ENCODE measurements at places on chromosomes 3 and 15. TPM values are rescaled to one million over a fixed set of nuclear protein-coding genes. Genes with fewer than 3 reads are reported as not detected.

The CHDH gene
- total RNA-seq: 1.1 TPM

The RLBP1 gene
- not detected for total RNA-seq

The AP3B2 gene
- total RNA-seq: 0.16 TPM

The CDHR4 gene
- 0.26 TPM for total RNA-seq

The SPATA12 gene
- not detected for total RNA-seq

DNA sequence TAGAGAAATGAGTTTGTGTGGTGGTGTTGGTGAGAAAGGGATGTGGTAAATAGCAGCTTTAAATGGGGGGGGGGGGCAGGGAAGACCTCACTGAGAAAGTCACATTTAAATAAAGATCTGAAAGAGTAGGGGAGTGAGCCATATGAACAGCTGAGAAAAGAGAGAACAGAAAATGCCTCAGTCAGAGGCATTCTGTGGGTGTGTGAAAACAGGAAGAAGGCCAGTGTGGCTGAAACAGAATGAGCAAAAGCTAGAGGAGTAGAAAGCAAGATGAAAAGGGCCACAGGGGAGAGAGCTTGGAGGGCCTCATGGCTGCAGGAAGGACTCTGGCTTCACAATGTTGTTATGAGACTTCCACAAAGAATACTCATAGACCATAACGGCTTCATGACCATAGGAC is 783.3 kb downstream of the ZPLD1 start:
- no peaks in the 10 kb centered on the region for H3K36me3 ChIP-seq
- no peak for DNase-seq
- no peak overlapping the region for H3K27ac ChIP-seq
- no peak overlapping the region for H3K4me3 ChIP-seq

GRCh38 chr15:44066211-44066827 is 128.8 kb downstream of the FRMD5 start:
- peak; percentile 47 for DNase-seq
- H3K27ac ChIP-seq: no peak overlapping the region
- H3K36me3 ChIP-seq: no peaks in the 10 kb centered on the region
- H3K4me3 ChIP-seq: no peak overlapping the region
- no peaks in the 10 kb centered on the region for H3K27me3 ChIP-seq

DNA sequence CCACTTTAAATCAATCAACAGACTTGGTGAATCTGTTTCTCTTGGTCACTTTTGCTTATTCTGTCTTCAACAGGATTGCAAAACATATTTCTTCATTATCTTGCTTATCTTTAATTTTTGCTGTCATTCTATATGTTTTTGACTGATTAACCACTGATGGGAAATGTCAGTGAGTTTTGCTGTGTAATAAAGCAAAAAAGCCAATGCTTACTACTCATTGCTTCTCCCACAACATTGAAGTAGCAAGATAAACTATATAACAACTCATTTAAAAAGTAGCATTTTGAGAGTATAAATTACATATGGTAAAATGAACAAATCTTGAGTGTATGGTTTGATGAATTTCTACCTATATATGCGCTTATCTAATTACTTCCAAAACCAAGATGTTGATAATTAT is 892 bp downstream of the CD200R1L start:
- no peaks in the 10 kb centered on the region for H3K27me3 ChIP-seq
- DNase-seq: no peak
- no peak overlapping the region for H3K4me3 ChIP-seq
- no peaks in the 10 kb centered on the region for H3K36me3 ChIP-seq

DNA sequence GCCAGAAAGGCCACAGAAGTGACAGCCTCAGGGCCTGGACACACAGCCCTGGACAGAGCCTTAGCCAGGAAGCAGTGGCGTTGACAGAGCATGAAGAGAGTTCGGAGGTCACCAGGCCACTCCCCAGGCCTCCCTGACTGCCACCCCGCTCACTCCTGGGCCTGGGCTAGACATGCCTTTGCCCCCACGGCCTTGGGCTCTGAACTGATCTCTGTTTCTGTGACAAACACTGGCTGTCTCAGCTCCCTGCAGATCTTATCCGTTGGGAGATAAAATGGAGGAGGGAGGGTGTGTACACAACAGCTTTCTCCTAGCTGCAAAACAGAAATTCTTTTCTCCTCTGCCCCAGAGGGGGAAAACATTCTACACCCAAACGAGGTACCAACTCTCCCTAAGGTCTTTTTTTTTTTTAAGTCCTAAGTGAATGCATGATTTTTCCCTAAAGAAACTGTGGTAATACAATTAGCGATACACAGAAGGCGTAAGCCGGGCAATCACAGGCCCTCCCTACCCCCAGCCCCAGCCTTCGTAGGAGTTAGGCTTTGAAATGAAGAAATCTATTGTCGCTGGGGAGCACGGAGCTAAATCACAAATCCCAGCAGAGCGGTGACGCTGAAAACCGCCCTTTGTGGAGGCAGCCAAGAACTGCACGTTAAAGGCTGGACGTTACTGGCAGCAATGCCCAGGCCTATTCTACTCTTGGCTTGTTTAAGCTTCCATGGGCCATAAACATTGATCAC is 45.0 kb downstream of the SRGAP3 start:
- no peak for DNase-seq
- no peak overlapping the region for H3K4me3 ChIP-seq
- no peaks in the 10 kb centered on the region for H3K27me3 ChIP-seq
- no peaks in the 10 kb centered on the region for H3K4me1 ChIP-seq

GRCh38 chr15:87224404-87224803 is 1032.1 kb downstream of the NTRK3 start:
- no peak for DNase-seq
- H3K27ac ChIP-seq: no peak overlapping the region
- no peak overlapping the region for H3K4me3 ChIP-seq
- H3K27me3 ChIP-seq: no peaks in the 10 kb centered on the region
- H3K4me1 ChIP-seq: no peaks in the 10 kb centered on the region

DNA sequence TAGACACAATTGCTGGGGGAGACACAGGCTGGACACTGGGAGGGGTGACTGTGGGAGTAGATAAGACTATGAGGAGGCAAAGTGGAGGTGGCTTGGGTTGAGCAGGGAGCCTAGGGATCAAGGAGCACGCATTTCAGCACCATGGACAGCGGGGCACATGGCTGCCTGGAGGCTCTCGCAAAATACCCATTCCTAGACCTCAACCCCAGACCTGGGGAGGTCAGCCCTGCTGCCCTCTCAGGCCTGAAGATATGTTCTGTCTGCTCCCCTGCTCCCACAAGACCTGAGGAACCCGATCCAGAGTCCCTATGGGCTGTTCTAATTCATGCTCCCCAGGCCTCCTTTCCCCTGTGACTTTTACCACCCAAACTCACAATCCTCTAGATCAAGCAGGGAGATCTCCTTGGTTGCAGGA is 16.0 kb upstream of the CPEB1 start:
- H3K36me3 ChIP-seq: no peaks in the 10 kb centered on the region
- DNase-seq: no peak
- H3K4me3 ChIP-seq: no peak overlapping the region
- no peak overlapping the region for H3K27ac ChIP-seq
- no peaks in the 10 kb centered on the region for H3K4me1 ChIP-seq

- no peaks in the 10 kb centered on the region for H3K4me1 ChIP-seq
- H3K4me3 ChIP-seq: no peak overlapping the region
- no peaks in the 10 kb centered on the region for H3K36me3 ChIP-seq
These were observed 8.4 kb upstream of the HRH1 start for GRCh38 chr3:11145888-11146287.

DNA sequence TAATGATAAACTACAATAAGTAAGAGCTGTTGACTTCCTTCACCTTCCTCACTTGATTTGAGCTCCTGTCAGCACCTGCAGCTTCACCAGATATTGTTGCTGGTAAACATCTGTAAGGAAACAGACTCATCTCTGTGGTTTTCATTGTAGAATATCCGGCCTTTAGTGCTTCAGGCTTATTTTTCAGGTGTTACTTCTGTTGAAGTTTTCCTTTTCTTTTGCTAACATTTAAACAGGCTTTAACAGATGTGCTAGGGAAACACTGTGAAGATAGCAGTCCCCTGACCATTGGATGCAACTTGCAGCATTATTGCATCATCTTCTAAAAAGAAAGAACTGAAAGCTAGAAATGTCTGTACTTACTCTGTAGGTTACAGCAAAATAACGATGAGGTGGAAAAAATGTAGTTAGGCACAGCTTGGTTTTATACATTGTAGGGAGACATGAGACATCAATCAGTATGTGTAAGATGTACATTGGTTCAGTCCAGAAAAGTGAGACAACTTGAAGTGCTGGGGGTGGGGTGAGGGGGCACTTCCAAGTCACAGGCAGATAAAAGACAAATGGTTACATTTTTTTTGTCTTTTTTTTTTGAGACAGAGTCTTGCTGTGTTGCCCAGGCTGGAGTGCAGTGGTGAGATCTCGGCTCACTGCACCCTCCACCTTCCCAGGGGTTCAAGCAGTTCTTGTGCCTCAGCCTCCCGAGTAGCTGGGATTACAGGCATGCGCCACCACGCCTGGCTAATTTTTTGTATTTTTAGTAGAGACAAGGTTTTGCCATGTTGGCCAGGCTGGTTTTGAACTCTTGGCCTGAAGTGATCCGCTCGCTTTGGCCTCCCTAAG is 10.2 kb downstream of the EDEM1 start:
- no peak overlapping the region for H3K27ac ChIP-seq
- H3K36me3 ChIP-seq: no peaks in the 10 kb centered on the region
- H3K27me3 ChIP-seq: no peaks in the 10 kb centered on the region
- H3K4me3 ChIP-seq: no peak overlapping the region
- H3K4me1 ChIP-seq: no peaks in the 10 kb centered on the region
- DNase-seq: no peak

DNA sequence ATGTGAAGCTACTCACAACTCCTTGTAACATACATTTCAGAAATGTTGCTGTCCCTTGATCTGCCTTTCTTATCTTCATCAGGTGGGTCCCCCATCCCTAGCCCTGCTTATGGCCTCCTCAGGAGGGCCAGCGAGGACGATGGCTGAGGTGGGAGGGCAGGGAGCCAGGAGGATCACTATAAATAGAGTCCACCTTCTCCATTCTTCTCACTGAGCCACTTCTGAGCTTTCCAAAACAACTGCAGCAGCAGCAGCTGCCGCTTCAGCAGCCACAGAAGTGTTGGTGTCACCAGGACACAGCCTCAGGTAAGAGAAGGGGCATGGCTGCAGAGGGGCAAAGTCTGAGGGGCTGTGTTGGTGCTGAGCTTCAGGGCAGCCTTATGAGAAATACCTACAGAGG is 53.5 kb downstream of the ANAPC13 start:
- no peak for DNase-seq
- H3K36me3 ChIP-seq: no peaks in the 10 kb centered on the region
- H3K27me3 ChIP-seq: no peaks in the 10 kb centered on the region
- no peak overlapping the region for H3K27ac ChIP-seq

- DNase-seq: no peak
- no peaks in the 10 kb centered on the region for H3K4me1 ChIP-seq
- H3K27me3 ChIP-seq: no peaks in the 10 kb centered on the region
- no peaks in the 10 kb centered on the region for H3K36me3 ChIP-seq
- H3K27ac ChIP-seq: no peak overlapping the region
- no peak overlapping the region for H3K4me3 ChIP-seq
These were observed 106.8 kb upstream of the BOC start for GRCh38 chr3:113104357-113105092.

DNA sequence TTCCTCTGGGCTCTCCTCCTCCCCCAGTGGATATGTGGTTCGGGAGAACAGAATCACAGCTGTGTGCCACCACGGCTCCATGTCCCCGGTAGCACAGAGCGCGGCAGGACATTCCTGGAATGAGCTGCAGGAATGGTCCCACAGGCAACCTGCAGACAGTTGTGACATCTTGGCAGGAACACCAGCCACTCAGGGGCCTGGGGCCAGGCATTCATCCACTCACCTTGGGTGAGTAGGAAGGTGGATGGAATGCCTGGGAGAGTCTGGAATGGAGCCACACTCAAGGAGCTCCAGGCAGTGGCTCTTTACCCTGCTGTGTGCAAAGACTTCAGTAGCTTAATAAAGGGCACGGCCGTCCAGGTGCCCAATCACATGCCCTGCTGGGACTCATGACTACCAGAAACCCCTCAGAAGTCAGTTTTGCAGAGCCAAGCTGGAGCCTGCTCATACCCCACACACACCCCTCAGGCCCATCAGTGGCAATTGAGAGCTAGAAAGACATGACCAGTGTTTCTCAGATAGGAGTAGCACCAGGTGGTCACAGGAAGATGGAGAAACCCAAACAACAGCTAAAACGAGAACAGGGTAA is 117.3 kb upstream of the PRR20G start:
- no peaks in the 10 kb centered on the region for H3K36me3 ChIP-seq
- H3K27ac ChIP-seq: no peak overlapping the region
- H3K4me1 ChIP-seq: no peaks in the 10 kb centered on the region
- DNase-seq: no peak
